ENCODE measurements at places on chromosomes 1 and 21.

DNA sequence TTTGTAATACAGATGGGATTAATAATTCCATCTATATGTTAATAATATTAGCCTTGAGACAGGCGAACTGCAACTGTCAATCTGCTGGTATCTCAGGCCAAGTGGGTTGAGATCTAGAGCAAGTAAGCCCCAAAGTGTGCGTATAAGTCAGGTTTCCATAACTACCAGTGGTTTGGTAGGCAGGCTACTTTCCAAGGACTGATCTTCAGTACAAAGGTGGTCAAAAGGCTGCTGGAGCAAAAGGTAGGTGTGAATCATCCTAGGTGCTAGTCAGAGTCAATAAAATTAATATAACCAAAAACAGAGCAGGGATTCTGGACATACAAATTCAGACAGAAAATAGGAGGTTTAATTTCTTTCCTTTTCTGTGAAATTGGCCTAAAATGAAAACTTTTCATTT, 328.0 kb downstream of the TGFB2 start:
- DNase-seq = no peak

- no peak for DNase-seq
Observed at GRCh38 chr1:212440419-212440818, 7.7 kb downstream of the NENF start.

DNA sequence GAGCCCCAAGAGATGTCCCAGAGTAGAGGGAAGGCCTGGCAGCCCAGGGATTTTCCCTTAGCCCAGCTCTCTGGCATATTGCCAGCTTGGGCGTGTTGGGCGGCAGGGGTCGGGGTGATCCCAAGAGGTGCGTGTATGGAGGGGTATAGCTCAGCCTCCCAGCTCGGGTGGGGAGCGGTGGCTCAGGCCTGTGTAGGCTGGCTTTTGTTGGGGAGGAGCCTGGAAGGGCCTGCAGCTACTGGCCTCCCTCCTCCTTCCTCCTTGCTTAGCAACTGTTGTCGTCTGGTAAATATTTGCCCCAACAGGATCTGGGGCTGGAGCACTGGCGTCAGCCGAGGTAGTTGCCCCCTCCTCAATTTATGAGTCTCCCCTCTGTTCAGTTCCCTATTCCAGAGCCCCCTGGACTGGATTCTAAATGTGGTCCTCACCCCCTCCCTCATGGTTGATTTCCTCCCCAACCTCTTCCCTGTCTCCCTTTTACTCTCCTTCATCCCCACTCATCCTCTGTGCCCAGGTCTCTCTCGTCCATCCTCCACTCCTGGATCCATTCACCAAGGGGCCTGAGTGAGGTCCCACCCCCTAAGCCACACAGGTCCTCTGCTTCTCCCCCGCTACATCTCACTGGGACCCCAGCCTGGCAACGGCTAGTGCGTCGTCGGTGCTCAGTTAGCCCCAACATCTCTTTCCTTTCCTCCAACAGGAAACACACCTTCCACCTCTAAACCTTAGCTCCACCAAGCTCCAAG, 10.3 kb upstream of the LMNA start:
- DNase-seq = peak; percentile 72

- DNase-seq = peak; percentile 88
Observed at GRCh38 chr1:115669002-115669673, 27.4 kb downstream of the VANGL1 start.

GRCh38 chr1:31376375-31377134, 3.7 kb upstream of the FABP3 start:
- DNase-seq = peak; percentile 86

GRCh38 chr1:65812065-65812464, 19.4 kb downstream of the PDE4B start:
- DNase-seq = peak; percentile 89

GRCh38 chr1:174118751-174119150, 40.6 kb upstream of the RABGAP1L start:
- DNase-seq = no peak

DNA sequence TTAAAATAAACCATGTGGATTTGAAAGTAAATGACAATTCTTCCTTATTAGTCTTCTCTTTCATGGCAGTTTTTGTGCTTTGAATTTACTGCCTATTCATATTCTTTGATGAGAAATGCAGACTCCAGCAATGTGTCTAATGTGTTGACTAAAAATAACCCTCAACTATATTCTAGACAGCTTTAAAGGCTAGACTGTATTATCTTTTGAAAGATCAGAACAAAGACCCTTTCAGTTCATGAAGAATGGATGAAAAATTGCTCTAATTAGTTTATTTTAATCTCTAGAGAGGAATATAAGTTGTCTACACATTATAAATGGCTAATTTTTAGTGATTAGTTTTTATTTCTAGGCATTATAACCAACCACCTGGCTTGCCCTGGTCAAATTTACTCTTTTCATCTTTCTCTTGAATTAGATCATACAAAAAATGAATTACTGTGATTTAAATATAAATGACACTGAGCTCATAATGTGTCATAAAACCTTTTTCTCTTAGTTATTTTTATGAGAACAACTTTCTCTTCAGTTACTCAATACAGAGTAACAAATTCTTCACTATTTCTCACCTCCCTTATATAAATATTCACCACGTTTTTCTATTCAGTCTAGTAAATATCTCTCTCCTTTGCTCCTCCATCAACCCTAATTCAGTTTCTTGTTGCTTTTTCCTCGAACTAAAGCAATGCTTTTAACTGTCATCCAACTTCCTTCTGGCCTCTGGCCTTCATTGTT, 428.5 kb upstream of the TMPRSS15 start:
- DNase-seq = no peak

DNA sequence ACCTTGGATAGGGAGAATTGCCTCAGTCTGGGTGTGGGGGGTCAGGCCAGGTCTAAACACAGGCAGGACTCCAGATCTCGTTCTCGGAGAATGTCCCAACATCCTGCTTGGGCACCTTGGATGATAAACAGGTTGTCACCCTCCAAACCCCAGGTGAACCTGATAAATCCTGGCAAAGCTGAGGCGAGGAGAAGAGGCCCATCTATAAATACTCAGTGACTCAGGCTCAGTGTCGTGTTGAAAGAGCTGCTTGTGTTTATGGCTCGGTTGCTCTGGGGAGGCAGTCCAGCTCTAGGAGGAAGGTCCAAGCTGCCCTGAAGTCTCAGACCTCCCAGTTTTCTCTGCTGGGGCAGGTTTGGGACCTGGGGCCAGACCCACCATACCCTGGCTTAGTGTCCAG, 15.8 kb upstream of the TRIM63 start:
- peak; percentile 22 for DNase-seq

DNA sequence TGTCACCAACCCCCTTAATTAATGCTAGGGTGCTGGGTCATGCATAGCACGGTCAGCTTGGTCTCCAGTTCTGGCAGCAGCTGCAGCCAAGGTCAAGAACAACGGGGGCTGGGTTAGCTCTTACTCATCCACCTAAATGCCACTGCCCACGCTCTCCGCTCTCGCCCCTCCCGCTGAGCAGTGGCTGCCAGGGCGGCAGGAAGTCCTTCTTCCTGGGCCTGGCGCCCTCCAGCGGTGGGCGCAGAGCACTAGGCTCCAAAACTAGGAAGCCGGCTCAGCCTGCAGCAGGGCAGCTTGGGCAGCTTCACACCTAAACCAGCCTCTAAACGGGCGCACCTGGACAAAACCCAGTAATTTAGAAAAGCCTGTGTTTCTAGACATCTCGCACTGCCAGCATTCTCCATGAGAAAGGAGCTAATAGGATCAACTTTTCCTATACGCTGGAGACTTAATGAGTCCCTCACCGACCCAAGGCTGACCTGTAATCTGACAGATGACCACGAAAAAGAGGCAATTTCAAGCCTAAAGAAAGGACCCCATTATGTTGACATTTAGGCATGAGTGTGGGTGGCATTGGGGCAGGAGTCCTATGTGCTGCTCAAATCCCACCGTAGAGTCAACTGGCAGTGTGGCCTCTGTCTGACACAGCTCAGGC, 78.4 kb upstream of the LRRN2 start:
- peak; percentile 78 for DNase-seq

- no peak for DNase-seq
Observed at GRCh38 chr1:53575141-53575954, 116.1 kb downstream of the DMRTB1 start.

- no peak for DNase-seq
Observed at GRCh38 chr1:4126731-4127591, 226.9 kb upstream of the C1orf174 start.

- no peak for DNase-seq
Observed at GRCh38 chr1:153928791-153929341, 6.1 kb upstream of the GATAD2B start.

GRCh38 chr1:20787029-20787839, at the start of gene HP1BP3:
Gene HP1BP3, minus strand, starts transcription at chr1:20787307. Its CDS starts 6,867 bp downstream, at chr1:20780440.
- DNase-seq = peak; percentile 45

DNA sequence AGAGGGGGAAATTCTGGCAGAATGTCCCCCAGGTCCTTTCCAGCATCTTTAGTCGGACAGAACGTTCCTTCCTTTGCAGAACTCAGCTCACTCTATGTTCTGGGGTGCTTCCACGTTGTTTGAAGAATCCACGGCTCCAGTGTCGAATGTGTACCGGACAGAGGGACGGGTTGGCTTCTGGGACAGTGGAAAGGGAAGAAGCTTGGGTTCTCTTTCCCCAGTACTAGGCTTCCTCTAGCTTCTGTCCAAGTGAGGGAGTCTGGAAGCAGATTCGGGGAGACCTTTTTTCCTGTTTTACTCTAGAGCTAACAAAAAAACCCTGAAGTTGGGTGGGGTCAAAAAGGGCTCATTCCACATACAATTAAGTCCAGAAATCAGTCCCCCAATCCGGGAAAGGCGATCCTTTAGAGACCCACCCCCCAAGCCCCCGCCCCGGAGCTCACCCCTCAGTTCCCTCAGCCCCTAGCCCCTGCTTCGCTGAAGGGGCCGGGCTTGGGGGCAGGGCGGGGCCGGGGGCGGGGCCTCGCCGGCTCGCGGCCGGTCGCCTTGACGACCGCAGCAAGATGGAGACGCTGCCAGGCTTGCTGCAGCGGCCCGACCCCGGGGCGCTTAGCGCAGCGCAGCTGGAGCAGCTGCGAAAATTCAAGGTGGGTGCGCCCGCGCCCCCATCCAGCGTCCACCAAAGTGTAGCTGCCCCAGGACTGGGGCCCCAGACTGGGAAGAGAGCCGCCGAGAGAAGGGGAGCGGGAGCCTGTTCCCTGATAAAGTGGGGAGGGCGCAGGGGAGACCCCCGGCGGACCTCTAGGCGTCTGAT, at the start of gene RIIAD1:
TSS of gene RIIAD1 (plus strand) at position 549 of the 814 bp plus-strand sequence. CDS start at position 564, 15 bp downstream.
- DNase-seq = no peak

DNA sequence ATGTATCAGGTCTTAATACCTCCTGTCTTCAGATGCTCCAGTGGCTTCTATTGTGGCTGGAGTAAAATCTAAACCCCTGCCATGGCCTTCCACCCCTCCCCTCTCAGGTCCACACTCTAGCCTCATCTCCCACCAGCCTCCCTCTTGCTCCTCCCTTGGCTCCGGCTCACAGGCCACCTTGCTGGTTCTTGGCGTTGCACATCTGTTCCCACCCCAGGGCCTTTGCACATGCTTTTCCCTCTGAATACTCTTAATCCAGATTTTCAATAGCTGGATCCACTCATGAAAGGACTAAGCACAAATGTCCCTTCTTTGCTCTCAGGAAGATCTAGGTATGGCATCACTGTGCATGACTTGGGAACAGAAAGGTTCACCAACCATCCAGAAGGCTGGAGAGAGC, 415.4 kb upstream of the VAMP3 start:
- DNase-seq = no peak

- peak; percentile 31 for DNase-seq
Observed at GRCh38 chr1:178196631-178197030, 102.7 kb downstream of the RASAL2 start.

GRCh38 chr1:91693557-91693956, 192.4 kb downstream of the TGFBR3 start:
- no peak for DNase-seq

- DNase-seq = peak; percentile 3
Observed at GRCh38 chr1:183654706-183655105, 1.6 kb upstream of the APOBEC4 start.

DNA sequence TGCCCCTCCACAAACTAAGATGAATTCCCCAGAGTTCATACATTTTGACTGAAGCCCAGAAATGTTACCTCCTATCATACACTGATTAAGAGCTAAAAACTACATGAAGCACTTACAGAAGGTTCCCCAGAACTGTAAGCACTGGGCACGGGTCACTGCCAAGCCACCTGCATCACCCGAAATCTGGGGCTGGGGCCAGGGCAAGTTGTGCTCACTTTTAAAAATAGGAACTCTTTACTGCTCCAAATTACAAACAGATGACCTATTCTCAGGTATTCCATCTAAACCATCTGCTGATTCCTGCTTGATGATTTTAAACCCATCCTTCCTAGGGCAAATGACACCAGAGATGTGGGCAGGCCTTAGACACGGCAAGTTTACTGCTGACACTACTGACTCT, 4.8 kb downstream of the SETD4 start:
- no peak for DNase-seq

GRCh38 chr21:45246386-45247320, 41.0 kb downstream of the POFUT2 start:
- no peak for DNase-seq

- no peak for DNase-seq
Observed at GRCh38 chr1:116334015-116334547, 39.0 kb upstream of the ATP1A1 start.

DNA sequence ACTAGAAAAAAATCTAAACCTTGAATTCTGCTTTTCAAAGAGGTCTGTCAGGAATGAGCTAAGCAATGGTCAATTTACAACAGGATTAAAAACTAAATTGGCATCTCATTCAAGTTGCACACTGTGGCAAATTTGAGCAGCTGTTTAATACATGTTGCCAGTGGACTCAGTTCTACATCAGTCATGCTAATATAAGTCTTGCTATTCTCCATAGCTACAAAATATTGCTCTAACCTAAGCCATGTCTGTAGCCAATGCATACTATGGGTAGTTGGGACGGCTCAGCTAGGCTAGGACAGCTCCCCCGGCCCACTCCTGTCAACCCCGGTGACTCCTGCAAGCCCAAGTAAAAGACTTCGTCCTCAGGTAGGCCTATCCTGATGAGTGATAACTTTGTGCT, 10.9 kb upstream of the VAV3 start:
- DNase-seq = no peak

DNA sequence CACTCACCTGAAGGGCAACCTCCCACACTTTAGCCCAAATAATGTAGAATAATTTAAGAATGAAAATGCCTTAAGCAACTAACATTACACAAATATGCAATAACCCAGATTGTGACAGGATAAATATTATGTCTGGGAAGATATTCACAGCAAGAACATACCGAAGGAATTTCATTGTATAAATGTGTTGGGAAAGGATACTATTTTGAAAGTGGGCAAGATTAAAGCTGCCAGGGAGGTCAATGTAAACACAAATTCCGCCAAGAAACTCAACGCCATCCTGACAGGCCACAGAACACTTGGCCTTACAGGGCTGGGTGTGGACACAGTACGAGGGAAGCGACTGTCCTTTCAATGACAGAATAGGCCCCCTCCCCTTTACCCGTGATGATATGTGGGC, 173.3 kb downstream of the RUNX1 start:
- DNase-seq = no peak

DNA sequence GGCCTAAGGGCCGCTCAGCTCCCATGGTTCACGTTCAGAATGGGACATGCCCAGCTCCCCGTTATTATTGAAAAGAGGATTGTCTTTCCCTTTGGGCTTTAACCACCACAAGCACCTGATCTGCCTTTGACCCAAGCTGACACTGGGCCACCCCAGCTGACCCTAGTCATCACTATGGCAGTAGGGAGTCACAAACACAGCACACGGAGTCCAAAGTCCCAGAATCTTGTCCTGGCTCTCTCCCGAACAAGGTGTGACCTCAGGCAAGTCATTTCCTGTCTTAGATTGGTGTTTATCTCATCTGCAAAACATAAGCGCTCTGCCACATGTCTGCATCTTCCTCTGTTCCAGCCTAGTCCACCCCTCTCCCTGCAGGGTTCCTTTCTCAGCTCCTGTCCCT, 31.5 kb downstream of the IGFN1 start:
- DNase-seq = no peak

- DNase-seq = no peak
Observed at GRCh38 chr1:183993132-183993531, 44.4 kb downstream of the COLGALT2 start.

Measured in astrocyte (in vitro differentiated cells and primary cell).